ENCODE measurements at places on chromosomes 4 and X.

- no peak for DNase-seq
Measured at GRCh38 chr4:111693758-111694157, 451.5 kb upstream of the FAM241A start.

GRCh38 chrX:118623062-118623461 lies 104.3 kb upstream of the IL13RA1 start:
- no peak for DNase-seq

DNA sequence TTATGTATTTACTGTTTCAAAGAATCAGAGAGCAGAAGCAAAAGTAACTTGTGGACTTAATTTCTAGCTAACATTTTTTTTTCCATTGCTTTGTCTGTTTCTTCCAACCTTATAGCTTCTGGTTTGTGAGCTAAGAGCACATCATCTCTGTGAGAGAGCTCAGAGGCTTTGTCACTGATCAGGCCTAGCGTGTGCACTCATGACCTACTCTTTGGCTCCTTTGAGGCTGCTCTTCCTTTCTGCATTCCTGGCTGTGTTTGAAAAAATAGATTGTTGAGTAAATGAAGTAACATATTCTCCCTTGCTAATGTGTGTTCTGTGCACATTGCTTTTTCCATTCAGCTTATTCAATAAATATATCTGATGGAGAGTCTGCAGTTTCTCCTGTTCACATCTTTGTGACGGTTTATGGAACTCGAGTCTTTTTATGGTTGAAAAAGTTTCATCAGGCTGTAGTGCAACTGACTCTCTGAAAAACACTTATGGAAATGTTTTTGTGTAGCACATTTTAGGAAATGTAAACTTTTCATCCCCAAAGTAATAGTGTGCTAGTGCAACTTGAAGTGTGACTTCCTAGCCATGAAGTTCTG lies 133.0 kb downstream of the RAPGEF2 start:
- DNase-seq: no peak

- no peak for DNase-seq
Measured at GRCh38 chrX:68865300-68865699, 36.5 kb downstream of the EFNB1 start.

DNA sequence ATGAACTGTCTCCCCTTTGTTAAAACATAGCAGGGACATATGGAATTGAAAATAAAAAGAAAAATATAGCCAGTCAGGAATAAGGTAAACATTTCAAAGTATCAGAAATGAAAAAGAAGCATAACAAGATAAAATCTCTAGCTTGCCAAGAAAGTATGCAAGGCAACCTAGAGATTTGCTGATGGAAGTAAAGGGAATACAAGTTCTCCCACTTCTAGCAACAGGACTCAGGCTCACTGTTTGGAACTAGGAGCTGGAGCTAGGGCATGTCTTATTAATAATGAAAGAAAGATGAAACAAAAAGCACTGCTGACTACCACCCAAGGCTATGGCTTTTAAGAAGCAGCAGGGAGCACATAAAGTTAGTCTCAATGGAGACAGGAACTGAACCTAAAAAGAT lies 18.2 kb downstream of the ANKRD50 start:
- no peak for DNase-seq

GRCh38 chrX:13180807-13181206 lies 136.4 kb upstream of the FAM9C start:
- no peak for DNase-seq

DNA sequence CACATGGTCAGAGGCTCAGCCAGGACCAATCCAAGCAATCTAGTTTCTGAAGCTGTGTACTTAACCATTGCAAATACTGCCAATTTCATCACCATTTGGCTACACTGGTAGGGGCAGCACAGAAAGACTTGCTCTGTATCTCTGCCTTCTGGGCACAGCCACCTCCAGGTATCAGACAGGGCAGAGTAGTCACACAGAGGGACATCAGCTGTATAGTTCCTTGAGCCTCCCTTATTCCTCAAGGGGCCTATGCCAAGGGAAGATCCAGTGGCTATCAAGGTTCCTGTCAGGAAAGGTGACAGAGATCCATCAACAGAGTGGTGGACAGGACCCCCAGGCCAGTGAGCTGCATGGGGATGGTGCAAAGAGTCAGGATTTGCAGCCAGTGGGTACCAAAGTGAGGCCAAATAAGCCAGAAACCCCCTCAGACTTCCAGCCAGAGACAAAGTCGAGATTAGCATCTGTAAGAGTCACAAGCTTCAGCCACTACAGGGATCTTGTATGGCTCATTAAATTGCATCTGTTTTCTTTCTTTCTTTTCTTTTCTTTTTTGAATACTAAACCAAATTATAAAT lies 381.6 kb upstream of the CPEB2 start:
- DNase-seq: no peak

- no peak for DNase-seq
Measured at GRCh38 chr4:47010912-47011446, 17.6 kb upstream of the GABRA4 start.

DNA sequence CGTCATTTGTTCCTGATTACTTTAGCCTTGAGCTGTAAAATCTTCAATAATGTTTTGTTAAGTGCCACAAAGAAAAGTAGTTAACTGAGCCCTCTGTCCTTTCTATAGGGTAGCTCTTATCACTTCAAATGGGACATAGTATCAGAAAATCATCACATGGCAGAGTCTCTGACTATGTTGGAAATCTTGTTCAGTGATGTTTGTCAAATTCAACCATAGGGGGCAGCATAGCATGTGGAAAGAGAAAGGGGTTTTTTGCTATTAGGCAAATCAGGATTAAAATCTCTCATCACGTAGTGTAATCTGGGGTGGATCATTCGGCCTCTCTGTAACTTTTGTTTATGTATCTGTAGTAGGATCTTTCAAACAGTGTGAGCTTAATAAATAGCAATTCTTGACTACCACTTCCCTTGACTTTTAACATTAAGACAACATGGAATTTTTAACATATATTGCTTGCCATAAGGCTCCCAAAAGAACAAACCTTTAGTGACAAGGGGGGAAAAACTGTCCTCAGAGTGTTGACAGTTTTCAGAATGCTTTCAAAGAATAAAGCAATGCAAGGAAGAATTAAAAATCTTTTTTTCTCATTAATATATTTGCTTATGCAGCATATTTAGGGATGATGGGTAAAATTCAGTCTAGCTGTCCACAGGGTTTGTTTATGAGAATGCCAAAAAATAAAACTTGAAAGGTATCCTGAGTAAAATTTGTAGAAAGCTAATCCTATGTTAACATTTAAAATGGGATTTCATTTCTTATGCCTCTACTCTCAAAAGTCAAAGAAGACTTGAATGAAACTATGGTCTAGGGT lies 127.2 kb downstream of the FBXW7 start:
- no peak for DNase-seq

DNA sequence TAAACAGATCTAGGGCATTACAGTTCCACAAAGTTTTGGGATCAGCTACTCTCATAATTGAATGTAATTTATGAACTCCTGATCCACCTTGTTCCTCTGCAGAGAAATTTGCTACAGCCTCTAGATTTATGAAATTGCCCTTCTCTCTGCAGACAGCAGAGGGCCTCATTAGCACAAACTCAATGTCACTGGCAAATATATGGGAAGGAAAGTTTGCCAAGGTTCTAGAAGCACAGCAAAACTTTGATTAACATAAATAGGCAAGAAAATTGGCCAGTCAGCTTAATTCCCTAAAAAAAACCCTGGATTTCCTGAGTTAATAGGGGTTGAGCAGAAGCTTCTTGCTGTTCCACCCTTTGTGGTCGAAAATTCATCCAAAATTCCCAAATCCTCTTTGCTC lies 31.5 kb downstream of the PRPS1 start:
- no peak for DNase-seq

DNA sequence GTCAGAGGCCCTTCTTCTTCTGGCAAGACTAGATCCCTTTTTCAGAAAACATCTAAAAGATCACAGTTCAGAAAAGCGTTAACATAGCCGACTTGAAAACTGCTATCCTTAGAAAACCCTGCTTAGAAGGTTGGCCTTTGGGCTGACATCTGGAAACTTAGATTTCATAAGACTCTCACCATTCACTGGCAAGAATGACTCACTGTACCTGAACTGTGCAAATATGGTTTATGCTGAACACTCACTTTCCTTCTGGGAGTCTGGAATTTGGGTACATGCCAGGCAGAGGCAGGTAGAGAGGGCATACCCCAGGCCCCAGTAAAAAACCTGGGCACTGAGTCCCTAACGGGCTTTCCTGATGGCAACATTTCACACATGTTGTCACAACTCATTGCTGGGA lies 88.8 kb upstream of the GPC3 start:
- no peak for DNase-seq

GRCh38 chrX:276581-277201 lies 4.5 kb upstream of the PLCXD1 start:
- no peak for DNase-seq

DNA sequence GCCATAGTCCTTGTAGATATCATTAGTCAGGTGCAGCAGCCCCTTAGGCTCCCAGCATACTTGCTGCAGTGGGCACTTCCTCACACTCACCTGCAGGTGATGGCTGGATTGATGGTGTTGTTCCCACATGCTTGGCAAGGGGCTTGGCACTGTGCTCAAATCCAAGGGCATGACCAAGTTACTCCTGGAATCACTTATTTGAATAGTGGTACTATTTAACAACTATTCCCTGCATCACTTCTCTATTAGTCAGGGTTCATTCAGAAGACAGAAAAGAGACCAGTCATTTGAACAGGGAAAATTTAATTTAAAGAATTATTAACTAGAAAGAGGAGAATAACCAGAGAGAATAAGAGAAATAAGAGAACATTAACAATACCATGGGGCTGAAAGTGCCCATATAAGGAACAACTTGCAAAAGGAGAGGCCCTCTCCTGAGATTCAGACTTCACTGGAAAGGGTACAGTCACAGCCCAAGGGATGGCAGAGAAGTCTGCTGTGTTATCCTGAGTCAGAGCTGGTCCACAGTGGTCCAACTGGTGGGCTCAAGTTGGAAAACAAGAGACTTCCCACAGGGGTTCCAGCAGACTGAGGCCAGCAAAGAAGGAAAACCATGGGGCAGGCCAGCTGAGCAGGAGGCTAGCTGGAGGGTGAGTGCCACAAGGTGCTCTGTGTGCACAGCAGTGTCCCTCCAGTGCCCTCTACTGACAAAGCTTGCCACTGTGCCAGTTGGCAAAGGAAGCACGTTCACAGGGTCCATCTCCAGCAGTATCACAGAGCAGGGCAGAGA lies 9.8 kb downstream of the SPP1 start:
- DNase-seq: no peak

DNA sequence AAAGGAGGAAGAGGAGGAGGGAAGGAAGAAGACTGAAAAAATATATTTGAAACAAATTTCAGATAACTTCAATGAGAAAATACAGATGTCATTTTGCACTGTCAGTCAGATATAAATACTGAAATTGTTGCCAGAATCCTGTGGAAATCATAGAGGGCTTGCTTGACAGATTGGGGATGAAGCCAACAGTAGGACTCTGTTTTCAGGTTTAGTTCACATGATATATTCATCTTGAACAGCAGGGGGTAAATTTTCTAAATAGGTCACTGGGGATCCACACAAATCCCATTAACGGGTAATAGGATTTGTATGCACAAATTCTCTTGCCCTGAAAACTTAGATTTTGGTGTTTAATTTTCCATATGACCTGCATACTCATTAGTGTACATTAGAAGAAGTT lies 103.3 kb upstream of the PCDH18 start:
- no peak for DNase-seq

GRCh38 chrX:1899841-1900240 lies 285.0 kb downstream of the ASMT start:
- DNase-seq: no peak

All from activated CD4-positive, alpha-beta T cell treated with anti-CD3 and anti-CD28 coated beads, Interleukin-2, amount 50 U/mL, for 4 hours (primary cell).